Thoracic aorta (tissue), 2 donors: ENCODE measurements at places on chromosomes 4 and X. TPM values are rescaled to one million over a fixed set of nuclear protein-coding genes. Genes with fewer than 3 reads are reported as not detected.

Gene HMX1
- not detected for total RNA-seq

DNA sequence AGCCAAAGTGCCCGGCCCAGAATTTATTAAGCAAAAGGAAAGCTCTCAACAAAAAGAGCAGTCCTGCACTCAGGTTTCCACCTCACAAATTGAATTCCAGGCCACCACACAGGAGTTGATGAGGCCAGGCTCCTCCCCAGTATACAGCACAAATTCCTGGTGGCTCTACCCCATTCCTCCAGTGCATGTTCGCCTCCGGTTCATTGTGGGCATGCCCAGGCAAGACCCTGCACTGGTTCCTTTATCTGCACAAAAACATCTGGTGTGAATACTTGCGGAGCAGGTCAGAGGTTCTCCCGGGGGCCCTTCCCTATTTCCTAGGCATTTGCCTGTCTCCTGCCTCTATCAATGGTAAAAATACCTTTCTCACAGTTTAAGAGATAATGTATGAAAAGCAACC, 195.2 kb upstream of the ANXA10 start:
- no peak for DNase-seq

Gene NXF2B
- not detected for total RNA-seq

Gene TCP11X2
- total RNA-seq, result not detected

GRCh38 chrX:136041254-136041812, 56.1 kb downstream of the SLC9A6 start:
- no peak for DNase-seq

Gene ARL9
- not detected for total RNA-seq
